ENCODE measurements at places on chromosomes 4 and X.

GRCh38 chr4:163590619-163591264 is 96.3 kb downstream of the TMA16 start:
- no peak for DNase-seq

GRCh38 chrX:136880003-136880451 is 498 bp downstream of the RBMX start:
- DNase-seq = no peak

GRCh38 chr4:154314248-154314647 is 177.4 kb downstream of the DCHS2 start:
- peak; percentile 25 for DNase-seq

DNA sequence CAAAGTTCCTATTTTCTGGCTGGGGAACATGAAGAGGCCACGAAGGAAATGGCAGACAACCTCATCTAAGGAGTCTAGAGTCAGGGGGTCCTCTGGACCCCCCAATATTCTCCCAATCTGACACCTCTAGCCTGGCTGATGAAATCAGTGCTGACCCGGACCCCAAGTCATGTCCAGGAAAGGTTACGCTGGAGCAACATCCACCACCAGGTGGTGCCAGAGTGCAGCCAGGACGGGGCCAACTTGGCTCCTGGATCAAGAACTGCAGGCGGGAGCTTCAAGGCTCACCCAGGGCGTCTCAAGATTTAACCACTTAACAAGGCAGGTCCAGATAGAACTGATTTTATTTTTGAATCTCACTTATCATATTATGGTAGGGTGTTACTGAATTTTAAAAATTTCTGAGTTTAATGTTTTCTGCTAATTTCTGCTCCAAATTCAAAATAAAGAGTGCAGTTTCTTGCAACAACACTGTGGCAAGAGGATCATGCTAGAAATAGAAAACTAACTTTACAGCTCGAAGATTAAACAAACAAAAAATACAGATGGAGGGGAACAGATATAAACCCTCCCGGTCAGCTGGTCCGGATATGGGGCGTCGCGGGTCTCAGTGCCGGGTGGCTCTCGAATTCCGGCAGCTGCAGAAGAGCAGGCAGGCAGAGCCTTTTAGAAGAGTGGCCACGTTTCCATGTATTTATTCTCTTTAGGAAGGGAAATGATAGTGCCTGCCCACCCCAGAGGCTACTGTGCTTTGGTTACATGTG is 135.5 kb downstream of the AFAP1 start:
- peak; percentile 40 for DNase-seq

GRCh38 chr4:31411565-31411964 is 691.4 kb downstream of the PCDH7 start:
- DNase-seq = peak; percentile 1

GRCh38 chr4:11704186-11704830 is 275.6 kb upstream of the HS3ST1 start:
- no peak for DNase-seq

GRCh38 chr4:108662629-108663028 is 12.2 kb downstream of the OSTC start:
- DNase-seq = no peak

DNA sequence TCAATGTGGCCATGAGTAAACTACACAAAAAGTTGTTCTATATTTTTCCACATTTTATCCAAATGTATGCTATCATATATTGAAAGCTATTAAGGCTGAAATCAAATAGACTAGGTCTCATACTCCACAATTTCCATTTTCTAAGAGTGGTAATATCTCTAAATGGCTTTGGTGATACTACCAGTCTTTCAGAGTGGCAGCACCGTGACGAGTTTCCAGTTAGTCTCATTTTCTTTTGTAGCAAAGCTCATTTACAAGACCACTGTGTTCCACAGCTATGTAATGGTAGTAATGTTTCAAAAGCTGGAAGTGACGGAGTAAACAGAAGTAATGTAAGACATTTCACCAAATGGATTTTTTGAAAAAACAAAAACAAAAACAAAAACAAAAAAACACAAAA is 228.2 kb downstream of the PPP3CA start:
- DNase-seq = no peak

GRCh38 chr4:73620115-73620792 is at the start of gene RASSF6:
TSS of gene RASSF6 (minus strand) at chr4:73620436. CDS start at chr4:73611795, 8,641 bp downstream.
- no peak for DNase-seq

DNA sequence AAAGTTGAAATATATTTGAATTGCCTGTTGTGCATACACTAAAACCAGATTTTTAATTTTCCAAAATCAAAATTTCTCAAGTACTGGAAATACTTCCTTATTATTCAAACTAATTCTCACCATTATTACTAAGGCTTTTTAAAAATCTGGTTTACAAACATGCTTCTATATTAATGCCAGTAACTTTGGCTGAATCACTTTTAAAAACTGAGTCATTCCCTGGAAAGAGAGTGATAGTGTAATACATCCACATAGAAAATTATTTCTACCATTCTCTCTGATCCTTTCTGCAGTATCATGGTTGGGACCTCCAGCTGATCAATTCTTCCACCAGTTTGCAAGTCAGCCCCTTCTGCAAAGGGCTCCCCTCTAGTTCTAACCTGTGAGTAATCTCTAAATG is 165.3 kb upstream of the FAM241A start:
- DNase-seq = no peak

All from COLO829 (cell line).